DMS79 treated with DMSO at 0.1 percent for 48 hours (cell line): ENCODE measurements at places on chromosomes 7 and 10.

GRCh38 chr10:117342641-117343040, 32.6 kb downstream of the PDZD8 start:
- DNase-seq = no peak

DNA sequence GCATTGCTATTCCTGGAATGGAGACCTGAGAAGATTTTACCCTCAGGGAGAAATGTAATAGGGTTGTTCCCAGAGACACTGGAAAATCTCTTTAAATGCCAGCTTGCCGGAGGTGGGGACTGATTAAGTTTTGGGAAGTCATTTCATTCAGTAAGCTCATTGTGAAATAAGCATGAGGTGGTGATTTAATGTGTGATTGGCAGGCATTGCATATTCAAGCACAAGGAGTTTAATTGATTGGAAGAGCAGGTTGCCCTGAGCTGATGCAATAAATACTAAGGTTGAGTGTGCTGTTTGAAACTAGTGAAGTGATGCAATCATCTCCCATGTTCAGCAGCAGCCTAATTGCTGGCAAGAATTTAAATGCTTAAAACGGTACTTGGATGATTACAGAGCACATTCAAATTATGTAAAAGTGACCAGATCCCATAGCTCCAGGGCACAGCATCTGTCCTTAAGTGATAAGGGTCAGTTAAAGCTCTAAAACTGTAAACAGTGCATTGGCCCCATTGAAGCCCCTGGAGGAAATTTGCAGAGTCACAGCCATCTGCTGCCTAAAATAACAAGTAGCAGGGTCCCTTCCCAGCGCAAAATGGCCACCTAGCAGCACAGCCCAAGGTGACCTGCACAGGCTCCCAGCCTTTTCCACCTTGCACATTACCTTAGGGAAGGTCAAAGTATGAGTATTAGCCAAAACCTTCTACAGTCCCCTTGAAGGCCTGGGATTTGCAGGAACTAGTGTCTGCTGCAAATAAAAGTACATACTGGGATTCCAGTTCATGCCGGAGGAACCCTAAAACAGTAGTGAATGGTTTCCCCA, 92.1 kb downstream of the CCDC71L start:
- peak; percentile 53 for DNase-seq

- DNase-seq = no peak
Measured at GRCh38 chr10:115939101-115939854, 333.7 kb downstream of the GFRA1 start.

- DNase-seq = no peak
Measured at GRCh38 chr7:88791891-88792290, 3.6 kb downstream of the TEX47 start.

DNA sequence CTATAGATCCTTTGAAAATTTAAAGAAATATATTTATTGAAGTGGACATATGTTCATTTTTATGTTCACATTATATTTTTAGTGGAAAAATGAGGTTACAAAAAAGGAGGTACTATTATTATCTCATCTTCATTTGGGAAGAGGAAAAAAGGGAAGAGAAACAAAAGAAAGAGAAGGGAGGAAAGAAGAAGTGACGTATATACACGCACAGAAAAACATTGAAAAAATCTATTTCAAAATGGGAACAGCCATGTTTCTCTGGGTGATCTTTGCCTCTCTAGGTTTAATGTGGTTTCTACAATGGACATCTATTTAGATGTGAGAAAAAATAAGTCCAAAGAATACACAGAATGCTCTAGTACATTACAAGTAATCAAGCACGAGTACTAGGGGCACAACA, 14.8 kb downstream of the ANK3 start:
- DNase-seq = no peak

GRCh38 chr10:94375374-94375773, 12.6 kb upstream of the NOC3L start:
- DNase-seq = no peak

- no peak for DNase-seq
Measured at GRCh38 chr7:108404509-108405420, 51.5 kb downstream of the NRCAM start.

DNA sequence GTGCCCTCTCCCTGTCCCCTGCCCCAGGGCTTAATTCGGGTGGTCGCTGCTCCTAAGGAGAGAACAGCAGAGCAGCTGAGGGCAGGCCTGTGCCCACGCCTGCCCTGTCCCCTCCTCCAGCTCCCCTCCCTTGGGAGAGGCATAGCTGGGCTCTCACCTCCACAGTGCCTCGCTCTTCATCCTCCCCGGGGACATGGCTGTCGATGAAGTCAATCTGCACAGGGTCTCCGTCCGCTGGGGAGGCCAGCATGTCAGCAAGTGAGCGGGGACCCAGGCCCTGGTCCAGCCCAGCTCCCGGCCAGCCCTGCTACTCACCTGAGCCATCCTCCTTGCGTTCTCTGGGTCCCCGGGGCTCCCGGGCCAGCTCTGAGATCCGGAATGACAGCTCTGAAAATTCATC, 3.8 kb upstream of the SAP25 start:
- DNase-seq = no peak
